ENCODE measurements at places on chromosomes 3 and 15. TPM values are rescaled to one million over a fixed set of nuclear protein-coding genes. Genes with fewer than 3 reads are reported as not detected.

DNA sequence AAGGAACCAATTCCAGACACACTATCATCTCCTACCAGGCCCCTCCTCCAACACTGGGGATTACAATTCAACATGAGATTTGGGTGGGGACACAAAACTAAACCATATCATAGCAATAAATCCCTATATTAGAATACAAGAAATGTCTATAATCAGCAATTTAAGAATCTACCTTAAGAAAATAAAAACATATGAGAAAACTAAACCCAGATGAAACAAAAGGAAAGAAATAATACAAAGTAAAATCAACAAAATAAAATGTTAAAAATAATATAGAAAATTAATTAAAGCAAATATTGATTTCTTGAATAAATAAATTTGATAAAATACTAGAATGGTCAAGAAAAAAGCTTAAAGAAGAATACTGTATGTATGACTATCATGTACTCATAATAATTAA, 6.1 kb upstream of the OSTN start:
- no peak for DNase-seq

DNA sequence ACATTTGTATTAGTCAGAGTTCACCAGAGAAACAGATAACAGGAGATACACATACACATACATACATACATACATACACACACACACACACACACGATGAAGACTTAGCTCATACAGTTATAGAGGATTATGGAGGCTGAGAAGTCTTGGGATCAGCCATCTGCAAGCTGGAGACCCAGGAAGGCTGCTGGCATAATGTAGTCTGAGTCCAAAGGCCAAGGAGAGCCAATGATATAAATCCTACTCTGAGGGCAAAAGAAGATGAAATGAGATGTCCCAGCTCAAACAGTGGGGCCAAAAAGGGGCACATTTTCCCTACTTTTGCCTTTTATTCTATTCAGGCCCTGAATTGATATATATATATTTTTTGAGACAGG, 6.4 kb upstream of the TTC14 start:
- no peak for DNase-seq

GRCh38 chr3:154764856-154765640, 315.1 kb upstream of the MME start:
- DNase-seq, result no peak

GRCh38 chr3:55094676-55095075, 166.8 kb upstream of the LRTM1 start:
- no peak for DNase-seq

- peak; percentile 85 for DNase-seq
These were observed 45.4 kb downstream of the BTD start for GRCh38 chr3:15646851-15647511.

GRCh38 chr3:128623762-128624176, 26.8 kb downstream of the RPN1 start:
- no peak for DNase-seq

- DNase-seq, result no peak
These were observed 53.8 kb downstream of the CDCP1 start for GRCh38 chr3:45092132-45093031.

DNA sequence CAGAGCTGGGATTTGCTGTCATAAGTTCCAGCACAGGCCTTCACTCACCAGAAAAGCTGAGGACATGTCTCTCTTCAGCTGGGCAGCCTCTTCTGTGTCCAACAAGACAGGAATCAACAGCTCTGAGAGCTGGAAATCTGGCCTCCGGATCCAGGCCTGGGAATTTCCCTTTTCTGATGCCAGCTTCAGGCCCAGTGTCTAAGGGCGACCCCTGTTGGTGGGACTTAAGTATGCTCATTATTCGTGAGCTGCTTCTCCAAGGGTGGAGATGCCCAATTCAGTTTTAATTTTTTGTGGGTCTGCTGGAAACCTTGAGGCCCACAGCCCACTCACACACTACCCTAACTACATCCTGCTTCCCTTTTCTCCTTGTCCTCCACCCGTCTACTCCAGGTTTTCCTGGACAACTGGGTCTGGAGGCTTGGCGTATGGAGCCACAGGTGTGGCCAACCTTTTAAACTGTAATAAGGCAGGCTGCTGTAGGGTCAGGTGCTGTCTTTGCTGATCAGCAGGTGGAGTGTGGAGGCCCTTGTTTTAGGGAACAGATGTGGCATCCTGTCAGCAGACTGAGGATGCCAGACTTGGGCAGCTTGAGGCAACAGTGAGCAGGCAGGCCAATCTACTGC, 2.6 kb upstream of the CEMIP start:
- peak; percentile 79 for DNase-seq

- DNase-seq, result no peak
These were observed 7.0 kb downstream of the CCR2 start for GRCh38 chr3:46360907-46361306.

DNA sequence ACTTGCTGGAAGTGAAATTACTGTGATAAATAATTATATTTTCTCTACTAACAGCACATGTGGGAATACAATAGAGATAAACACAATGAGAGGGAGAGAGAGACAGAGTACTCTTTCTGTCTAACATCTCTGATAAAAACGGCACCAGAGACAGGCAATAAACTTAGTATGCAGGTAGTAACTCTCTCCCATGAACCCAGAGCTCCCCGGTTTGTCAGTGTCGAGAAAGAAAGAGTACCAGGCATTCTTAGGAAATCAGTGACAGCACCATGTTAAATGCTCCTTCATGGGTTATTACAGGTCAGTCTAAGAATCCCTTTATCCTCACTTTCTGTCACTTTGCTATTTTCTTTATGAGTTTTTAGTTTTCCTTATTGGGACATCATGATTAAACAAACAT, 110.7 kb upstream of the EPHA3 start:
- DNase-seq, result no peak

DNA sequence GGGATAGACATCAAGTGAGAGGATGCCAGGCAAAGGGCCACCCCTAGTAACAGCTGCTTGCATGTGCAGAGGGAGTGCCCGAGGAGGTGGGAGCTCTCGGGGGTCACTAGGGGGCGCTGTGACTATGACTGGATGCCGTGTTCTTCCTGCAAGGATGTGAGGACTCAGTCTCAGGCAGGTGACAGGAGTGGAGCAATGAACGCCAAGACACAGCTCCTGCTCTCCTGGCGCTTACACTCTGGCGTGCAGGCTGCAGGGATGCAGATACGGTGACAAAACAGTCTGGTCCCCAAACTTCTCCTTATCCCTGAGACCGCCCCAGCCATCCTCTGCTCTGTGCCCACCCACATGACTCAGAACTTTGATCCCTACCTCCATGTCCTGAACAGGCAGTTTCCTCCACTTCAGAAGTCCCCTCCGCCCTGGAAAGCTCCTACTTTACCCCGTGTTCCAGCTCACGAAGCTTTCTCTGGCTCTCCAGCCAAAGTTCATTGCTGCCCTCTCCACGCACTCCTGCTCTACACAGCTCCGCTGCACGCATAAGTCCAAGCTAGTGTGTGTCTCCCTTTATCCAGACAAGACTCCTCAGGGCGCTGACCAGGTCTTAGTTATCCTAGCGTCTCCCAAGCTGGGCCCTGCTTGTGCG, 14.7 kb downstream of the RHOV start:
- DNase-seq, result no peak

DNA sequence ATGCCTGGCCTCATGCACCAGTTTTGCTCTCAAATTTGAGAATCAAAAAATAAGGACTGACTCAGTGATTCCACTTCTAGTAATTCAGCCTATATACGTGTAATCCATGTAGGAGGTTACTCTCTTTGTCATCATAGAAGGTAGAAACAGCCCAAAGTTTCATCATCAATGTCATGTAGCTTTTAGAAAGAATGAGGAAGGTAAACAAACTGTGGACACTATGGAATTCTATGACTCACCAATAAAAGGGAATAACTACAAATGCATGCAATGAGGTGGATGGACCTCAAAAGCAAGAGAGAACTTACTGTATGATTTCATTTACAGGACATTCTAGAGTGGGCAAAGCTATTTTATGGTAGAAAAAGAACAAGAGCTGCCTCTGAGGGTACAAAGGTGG, 93.2 kb upstream of the LRIG1 start:
- no peak for DNase-seq

- no peak for DNase-seq
These were observed 54.2 kb downstream of the PPARG start for GRCh38 chr3:12343047-12343501.

DNA sequence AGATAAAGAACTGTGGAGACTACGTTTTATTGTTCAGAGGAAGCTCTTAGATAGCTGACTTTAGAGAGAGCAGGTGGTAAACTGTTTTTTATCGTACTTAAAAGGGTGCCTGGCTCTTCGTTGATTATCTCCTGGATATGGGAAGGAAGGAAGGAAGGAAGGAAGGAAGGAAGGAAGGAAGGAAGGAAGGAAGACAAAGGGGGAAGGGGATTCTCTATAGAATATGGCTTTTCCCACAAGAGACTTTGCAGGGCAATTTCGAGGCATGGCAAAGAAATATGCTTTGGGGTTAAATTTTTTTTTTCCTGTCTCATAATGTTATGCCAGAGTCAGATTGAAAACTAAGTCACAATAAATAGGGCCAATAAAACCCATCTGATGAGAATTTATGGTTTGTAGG, 271.9 kb upstream of the POU1F1 start:
- DNase-seq, result no peak

GRCh38 chr3:188760408-188760807, 411.4 kb upstream of the TPRG1 start:
- DNase-seq, result no peak

DNA sequence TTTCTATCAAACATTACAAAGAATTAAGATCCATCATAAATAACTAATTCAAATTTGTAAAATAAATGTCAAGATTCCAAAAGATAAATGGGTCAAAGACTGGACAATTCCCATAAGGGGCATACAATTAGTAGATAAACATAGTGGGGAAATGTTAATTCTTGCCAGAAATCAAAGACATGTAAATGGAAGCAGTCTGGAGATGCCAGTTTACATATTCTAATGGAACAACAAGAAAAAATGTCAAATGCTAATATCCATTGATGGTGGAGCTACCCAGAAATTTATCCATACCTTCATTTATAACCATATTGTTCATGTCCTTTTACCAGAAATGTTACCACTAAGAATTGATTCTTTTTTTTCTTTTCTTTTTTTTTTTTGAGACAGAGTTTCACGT, 13.7 kb upstream of the LIPC start:
- no peak for DNase-seq

DNA sequence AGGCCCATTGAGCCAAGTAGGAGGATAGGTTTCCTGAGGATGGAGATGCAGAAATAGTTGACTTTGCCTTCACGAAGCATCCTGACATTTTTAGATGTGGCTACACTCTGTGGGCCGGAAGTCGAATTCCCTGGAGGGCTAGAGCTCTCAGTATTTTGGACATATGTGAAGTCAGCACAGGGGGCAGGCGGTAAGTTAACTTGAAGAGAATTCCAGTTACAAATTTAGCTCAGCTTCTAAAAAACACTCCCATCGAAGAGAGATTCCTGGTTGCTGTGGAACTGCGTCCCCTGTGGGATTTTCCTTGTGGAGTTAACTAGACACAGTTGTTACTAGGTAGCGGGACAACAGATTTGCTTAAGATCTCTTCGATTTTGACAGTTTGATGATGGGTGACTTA, 161.9 kb upstream of the RGMA start:
- no peak for DNase-seq

DNA sequence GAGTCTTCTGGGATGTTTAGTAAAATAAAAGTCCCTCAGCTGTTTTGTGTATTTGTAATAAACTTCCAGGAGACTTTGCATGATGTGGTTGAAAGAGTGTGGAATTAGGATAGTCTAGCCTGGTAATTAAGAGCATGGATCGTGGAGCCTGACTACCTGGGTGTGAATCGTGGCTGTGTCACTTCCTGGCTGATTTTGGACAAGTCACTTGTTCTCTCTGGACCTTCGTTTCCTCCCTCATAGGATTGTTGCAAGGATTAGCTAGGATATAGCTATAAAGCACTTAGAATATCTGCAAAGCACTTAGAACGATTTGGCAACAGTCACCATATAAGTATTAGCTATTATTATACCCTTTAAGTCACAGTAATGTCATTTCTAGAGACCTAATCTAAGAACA, 40.2 kb downstream of the SLMAP start:
- no peak for DNase-seq

DNA sequence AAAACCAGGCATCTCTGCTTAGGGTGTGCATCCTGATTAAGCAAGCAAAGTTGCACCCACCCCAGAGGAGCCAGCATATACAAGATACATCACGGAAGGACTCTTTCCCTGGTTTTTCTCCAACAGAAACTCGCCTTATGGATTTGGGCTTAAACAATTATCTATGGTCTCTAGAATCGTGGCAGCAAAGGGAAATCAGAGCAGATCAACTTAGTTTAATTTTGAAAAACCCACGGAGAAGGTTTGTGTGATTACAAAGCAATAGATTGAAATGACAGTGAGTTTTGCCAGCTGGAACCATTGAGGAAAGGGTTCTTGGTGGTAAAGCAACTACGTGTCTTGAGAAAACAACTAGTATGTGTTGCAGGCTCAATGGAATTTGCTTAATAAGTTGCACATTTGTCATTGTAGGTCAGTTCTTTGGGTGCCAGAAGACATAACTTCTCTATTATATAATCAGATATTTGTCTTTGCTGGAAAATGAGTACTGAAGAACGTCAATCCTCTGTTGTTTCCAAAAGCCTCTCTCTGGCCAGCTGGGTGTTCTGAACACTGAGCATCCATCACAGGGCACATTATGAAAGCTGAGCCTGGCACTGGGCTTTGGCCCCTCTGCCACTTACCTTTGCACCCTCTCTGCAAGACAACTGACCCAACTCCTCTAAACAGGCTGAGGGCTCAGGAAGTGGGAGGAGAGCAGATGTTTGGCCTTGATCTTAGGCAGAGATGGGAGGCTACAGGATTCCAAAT, 75.7 kb upstream of the FBN1 start:
- no peak for DNase-seq

GRCh38 chr3:178762385-178762784, 226.1 kb downstream of the KCNMB2 start:
- no peak for DNase-seq

- no peak for DNase-seq
These were observed 72.2 kb downstream of the ATP8B4 start for GRCh38 chr15:50046867-50047266.

Gene SEMA3F
- 10.0 TPM for total RNA-seq

Gene ADGRG7
- 0.13 TPM for total RNA-seq

Gene VIPR1
- 0.89 TPM for total RNA-seq

Gene EFL1
- 10.3 TPM for total RNA-seq

Gene GRM7
- total RNA-seq, result not detected

Gene CNTN3
- 1.3 TPM for total RNA-seq

Gene RTP3
- not detected for total RNA-seq

Gene WDR72
- not detected for total RNA-seq

Gene EPHA3
- 9.2 TPM for total RNA-seq

Data from cardiac septum (tissue), 1 donor.